ENCODE measurements at places on chromosomes 4 and X. TPM values are rescaled to one million over a fixed set of nuclear protein-coding genes. Genes with fewer than 3 reads are reported as not detected.
A peak's percentile ranks its signal among the peaks of the same experiment; 100 is the strongest.

GRCh38 chr4:82776925-82777542, 21.6 kb downstream of the SCD5 start:
- DNase-seq, result no peak

DNA sequence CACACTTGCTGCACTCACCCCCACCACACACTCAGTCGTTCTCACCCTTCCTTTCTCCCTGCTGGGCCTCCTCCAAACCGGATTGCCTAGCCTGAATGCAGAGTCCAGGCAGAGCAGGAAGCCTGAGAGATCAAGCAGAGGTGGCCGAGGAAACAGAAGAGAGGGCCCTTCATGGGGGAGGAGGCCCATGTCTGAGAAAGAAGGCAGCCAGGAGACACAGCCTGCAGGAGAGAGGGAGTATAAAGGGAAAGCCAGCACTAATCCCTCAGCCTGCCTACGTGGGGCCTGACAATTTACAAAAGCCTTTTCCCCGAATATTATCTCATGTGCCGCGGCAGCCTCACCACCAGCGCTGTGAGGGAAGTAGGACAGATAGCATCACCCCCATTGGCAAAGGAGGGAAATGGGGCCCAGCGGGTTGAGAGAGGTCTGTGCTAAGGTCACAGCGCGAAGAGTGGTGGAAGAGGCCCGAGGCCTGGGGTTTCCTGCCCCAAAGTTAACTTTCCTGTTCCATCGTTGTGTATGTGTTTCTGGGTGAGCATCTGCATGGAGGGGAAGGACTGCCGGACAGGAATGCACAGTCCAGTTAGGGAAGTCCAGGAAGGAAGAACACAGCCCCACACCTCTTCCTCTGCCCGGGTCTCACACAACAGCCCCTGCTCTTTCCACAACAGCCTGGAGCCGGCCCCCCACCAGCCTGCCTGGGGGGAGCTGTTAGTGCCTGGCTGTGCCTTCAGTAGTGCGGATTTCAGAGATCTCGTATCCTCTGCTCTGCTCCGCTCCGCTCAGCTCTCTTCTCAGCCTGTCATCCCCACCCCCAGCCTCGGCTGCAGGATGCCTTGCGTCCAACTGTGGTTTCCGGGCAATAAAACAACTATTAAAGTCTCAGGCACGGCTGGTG, 50.9 kb upstream of the BCOR start:
- DNase-seq, result peak; percentile 43

DNA sequence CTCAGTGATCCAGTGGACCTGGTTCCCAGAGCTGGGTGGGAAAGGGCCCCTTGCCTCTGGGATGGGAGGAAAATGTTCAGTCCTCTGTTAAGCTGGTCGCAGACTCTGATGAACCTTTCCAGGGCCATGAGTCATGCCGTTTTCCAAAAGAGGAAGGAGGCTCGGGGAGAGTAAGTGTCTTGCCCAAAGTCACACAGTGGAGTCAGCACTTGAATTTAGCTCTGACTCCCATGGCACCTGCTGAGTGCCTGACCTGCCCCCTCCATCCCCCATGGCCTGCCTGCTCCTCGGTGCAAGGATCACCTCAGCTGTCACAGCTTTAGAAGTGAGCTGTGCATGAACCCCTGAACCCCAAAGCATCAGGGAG, 14.0 kb upstream of the KIAA0232 start:
- DNase-seq, result no peak

DNA sequence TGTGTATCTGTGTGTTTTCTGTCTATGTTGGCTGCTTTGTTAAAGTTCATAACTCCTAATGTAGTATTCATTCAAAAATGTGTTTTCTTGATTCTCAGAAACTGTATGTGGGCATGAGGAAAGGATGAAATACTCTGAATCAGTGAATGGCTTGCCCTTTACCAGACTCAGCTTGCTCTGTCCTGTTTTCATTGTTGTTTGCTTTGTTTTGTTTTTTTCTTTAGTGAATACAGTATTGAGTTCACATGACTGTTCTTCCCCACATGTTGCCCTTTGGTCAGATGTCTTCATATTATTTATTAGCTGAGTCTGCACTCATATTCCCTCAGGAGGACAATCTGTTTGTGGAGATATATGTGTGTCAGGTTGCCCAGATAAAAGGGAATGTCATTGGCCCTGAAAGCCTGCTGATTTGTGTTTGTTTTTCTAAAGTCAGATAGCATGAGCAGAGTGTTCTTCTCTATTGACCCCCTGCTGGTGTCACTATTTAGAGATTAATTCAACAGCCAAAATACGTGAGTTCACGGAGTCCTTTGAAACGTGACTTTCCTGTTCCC, 1184.4 kb downstream of the RPA4 start:
- no peak for DNase-seq

GRCh38 chr4:25800245-25800644, 62.5 kb downstream of the SEL1L3 start:
- no peak for DNase-seq

DNA sequence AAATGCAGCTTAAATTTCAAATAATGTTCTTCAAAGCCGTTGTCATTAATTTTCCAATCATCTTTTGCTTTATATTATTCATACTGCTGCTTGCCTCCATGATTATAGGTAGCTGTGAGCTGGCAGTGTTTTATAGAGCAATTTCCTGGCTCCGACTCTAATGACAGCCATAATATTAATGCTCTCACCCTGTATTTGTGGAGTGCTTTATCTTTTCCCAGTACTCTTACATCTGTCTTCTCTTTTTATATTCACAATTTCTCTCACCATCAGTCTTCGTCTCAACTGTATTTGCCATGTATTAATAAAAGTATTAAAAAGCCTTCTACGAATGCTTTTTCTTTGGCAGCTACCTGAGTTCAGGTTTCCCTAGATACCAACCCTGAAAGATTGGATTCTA, 21.0 kb downstream of the ATXN3L start:
- no peak for DNase-seq

GRCh38 chr4:28548136-28548535, 1687.5 kb downstream of the STIM2 start:
- no peak for DNase-seq

DNA sequence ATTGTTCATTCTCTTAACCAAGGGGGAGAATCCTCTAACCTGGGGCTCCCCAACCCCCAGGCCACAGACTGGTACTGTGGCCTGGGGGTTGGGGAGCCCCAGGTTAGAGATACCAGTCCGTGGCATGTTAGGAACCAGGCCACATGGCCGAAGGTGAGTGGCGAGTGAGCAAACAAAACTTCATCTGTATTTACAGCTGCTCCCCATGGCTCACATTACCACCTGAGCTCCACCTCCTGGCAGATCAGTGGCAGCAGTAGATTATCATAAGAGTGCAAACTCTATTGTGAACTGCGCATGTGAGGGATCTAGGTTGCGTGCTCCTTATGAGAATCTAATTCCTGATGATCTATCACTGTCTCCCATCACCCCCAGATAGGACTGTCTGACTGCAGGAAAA, 957.2 kb upstream of the PRKX start:
- no peak for DNase-seq

- DNase-seq, result no peak
Observed at GRCh38 chrX:71586929-71587328, 8.7 kb downstream of the GCNA start.

DNA sequence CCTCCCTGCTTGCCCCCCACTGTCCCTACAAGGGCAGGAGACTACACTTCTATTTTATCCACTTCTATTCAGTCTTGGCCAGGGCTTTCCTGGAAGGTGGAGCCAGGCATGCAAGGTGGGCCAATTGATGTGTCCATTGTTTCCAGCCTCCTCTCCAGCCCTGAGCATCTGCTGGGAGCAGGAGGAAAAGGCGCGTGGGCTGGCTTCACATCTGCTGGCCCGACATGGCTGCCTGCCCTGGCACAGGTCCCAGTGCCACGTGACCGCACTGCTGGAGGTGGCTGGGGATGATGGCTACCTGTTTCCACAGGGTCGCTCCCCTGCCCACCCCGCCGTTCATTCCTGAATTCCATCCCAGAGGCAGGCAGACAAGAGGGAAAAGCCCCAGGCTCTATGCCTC, 247.7 kb downstream of the AFAP1 start:
- DNase-seq, result no peak

DNA sequence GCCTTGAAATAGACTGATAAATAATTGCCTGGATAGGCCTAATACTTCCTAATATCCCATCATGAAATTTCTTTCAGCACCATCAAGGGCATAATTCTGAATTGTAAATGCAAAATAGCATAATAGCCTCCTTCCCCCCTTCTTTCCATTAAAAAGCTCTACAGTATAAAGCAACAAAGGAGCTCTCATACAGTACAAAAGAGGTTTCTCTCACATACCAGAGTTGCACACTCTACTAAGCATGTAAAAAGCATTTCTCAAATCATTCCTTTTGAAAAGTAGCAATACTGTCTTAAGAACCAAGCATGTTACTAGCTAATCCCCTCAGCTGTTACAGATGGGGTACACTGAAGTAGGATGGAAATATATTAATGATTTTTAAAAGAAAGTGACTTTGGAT, 509.0 kb downstream of the KLHL13 start:
- DNase-seq, result no peak

- peak; percentile 14 for DNase-seq
Observed at GRCh38 chrX:13506574-13506973, 62.8 kb upstream of the EGFL6 start.

DNA sequence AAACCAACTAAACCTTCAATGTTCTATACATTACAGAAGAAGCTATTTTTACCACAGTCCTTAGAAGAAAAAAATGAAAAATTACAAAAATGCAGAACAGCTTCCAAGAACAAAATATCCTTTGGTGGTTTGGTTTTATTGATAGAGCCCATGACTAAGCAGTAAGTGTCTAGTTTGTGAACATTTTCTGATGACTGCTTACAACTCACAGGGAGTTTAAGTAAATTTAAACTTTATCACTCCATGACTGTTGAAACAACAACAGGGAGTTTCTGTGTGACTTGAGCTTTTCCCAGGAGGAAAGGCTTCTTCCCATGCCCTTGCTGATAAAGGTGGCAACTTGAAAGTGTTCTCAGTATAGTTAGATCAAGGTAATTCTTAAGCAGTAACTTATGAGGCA, 2.9 kb downstream of the PF4 start:
- no peak for DNase-seq

GRCh38 chr4:173380987-173381386, 10.2 kb downstream of the SAP30 start:
- no peak for DNase-seq

- DNase-seq, result no peak
Observed at GRCh38 chrX:37662181-37662580, 23.4 kb upstream of the XK start.

GRCh38 chr4:75633846-75634245, 3.5 kb upstream of the CDKL2 start:
- no peak for DNase-seq

DNA sequence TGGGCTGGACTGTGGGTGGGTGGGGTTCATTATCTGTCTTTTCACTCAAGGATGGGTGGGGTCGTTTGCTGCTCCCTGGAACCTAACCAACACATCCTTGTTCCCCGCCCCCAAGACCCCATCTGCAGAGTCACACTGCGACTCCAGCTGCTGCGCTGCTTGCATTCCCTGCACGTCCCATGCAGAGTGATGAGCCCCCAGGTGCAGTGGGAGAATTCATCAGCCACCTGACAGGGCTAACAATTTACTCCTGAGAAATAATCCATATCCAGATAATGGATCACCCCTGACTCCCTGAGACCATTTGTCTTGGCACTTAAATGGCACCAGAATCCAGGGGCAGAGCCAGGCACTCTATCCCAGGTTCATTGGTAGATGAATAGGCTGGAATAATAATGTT, 12.4 kb upstream of the ARHGAP36 start:
- DNase-seq, result no peak

CHIC1 gene
- 7.4 TPM for total RNA-seq

SORCS2 gene
- total RNA-seq, result 1.3 TPM

PHKA2 gene
- total RNA-seq, result 19.7 TPM

DNAAF6 gene
- total RNA-seq, result 1.2 TPM

SPATA18 gene
- total RNA-seq, result 17.3 TPM

TMPRSS11A gene
- total RNA-seq, result not detected

UGT2A1 gene
- total RNA-seq, result not detected

KLB gene
- not detected for total RNA-seq

BEX2 gene
- total RNA-seq, result 50.4 TPM

DRD5 gene
- total RNA-seq, result not detected
